ENCODE measurements at places on chromosomes 4 and X. TPM values are rescaled to one million over a fixed set of nuclear protein-coding genes. Genes with fewer than 3 reads are reported as not detected.

- no peak for DNase-seq
Observed at GRCh38 chrX:11397680-11398079, 104.5 kb downstream of the AMELX start.

- DNase-seq, result peak; percentile 45
Observed at GRCh38 chrX:44873415-44874276, 658 bp downstream of the KDM6A start.

- no peak for DNase-seq
Observed at GRCh38 chr4:147639388-147639787, 22.2 kb downstream of the TMEM184C start.

GRCh38 chrX:154308108-154308946 lies 12.7 kb downstream of the TKTL1 start:
- peak; percentile 82 for DNase-seq

GRCh38 chr4:47075262-47075661 lies 43.9 kb downstream of the GABRB1 start:
- DNase-seq, result no peak

DNA sequence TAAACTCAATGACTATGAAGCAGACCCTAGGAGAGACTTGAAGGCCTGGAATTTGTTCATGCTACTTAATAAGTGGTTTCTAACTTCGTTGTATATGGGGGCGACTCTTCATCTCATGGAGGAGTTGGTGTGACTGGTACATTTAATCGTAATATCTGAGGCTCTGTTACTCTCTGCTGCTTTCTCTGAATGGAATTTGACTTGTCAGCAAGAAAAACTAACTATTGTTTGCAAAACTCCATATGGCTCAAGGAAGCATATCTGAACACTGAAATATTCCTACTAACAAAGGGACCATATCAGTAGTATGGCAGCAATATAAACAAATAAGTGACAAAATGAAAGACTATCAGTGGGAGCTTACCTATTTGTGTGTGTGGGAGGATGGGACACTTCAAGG lies 132.0 kb upstream of the RPS6KA6 start:
- no peak for DNase-seq

GRCh38 chr4:95531141-95531540 lies 17.6 kb downstream of the UNC5C start:
- DNase-seq, result no peak

DNA sequence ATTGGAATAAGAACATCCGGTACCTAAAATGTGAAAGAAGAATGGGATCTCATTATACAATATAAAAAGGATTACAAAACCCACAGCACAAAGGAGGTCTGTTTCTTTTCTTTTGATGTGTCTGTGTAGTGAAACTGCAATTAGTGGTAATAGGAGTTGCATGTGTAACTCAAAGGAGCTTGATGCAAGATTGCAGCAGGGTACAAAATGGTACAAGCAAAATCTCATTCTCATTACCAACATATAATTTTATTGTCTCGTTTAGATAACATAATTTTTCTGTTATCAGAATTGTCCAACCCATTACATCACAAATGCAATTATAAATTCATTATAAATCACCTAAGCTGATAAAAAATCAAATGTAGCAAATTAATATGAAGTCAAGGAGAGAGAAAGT lies 47.1 kb upstream of the CCSER1 start:
- DNase-seq, result no peak

DNA sequence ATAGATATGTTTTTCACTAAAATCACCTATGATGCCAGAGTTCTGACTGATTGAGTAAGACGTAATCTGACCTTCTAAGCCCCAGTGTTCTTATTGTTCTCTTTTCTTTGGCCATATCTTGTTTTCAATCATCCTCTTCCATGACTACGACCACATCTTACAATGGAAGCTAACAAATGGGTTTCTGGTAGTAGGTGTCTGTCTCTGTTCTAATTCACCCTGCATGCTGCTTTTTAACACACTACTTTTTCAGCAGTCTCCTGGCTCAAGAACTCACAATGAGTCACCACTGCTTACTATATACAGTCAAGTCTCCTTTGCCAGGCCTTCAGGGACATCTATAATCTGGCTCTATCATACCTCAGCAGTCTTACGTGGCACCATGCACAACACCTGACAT lies 146.1 kb downstream of the NEXMIF start:
- no peak for DNase-seq

GRCh38 chrX:8969378-8969777 lies 64.5 kb downstream of the FAM9B start:
- no peak for DNase-seq

GRCh38 chrX:66632981-66633380 lies 5.9 kb downstream of the EDA2R start:
- DNase-seq, result no peak

GRCh38 chrX:107940095-107940494 lies 42.1 kb downstream of the TEX13B start:
- DNase-seq, result no peak

DNA sequence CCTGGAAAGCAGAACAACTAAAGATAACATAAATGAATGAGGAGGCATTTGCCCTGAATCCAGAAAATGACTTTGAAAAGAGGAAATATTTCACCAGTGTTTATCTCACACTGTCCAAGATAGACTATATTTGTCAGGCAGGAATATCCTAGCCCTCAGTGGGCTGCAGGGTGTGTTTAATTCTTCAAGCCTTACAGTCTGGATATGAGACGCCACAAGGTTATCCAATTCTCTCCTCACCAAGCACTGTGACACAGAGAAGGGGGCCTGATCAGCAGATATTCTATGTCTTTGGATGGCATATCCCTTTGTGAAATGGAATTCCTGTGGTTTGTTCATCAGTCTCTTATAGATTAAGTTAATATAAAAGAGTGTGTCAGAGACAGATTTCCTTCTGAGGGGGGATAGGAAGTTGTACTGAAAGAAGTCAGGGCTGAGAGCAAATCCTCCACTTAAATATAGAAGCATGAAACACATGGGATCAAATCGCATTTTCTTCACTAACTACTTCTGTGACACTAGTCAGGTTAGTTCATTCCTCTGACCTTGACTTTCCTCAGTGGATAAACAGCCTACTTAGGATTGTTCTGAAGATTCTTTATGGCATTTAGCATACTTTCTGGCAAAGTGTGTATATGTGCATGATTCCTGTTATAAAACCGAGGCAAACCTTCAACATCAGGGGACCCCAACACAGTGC lies 6.8 kb upstream of the G3BP2 start:
- no peak for DNase-seq

DNA sequence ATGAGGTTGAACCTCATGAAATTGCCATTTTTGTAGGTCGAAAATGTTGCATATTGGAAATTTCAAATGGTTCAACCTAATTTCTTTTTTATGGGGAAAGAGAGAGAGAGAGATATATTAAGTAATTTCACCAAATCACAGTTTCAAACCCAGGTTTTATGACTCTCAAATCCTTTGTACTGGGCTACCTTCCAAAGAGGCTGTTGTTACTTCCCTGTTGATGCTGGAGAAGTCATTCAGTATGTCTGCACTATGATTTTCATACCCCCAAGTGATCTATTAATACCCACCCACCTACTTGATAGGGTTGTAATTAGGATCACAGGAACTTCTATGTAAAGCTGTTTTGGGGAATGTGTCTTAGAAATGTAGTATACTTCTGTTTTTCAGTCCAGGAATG lies 109.9 kb downstream of the ZNF330 start:
- no peak for DNase-seq

DNA sequence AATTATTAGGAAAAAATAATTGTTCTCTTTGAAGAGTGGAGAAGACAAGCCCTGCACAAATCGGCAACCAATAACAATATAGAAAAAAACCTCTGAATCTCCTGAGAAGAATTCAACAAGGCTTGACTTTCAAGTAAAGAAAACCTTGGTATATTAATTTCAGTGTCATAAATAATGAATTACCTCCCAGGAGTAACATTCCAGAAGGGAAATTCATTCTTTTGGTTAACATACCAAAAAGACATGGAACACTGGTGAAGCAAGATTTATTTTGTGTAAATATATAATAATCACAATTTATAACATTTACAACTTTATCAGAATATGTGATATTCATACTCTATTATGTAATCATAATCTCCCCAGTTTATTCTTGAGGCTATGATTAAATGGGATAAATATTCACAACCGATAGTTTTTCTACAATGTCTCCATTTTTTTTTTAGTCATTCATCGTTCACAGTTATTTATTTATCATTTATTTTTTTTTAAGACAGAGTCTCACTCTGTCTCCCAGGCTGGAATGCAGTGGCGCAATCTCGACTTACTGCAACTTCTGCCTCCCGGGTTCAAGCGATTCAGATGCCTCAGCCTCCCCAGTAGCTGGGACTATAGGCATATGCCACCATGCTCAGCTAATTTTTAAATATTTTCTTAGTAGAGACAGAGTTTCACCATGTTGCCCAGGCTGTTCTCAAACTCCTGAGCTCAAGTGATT lies 53.0 kb upstream of the RPS6KA6 start:
- no peak for DNase-seq

DNA sequence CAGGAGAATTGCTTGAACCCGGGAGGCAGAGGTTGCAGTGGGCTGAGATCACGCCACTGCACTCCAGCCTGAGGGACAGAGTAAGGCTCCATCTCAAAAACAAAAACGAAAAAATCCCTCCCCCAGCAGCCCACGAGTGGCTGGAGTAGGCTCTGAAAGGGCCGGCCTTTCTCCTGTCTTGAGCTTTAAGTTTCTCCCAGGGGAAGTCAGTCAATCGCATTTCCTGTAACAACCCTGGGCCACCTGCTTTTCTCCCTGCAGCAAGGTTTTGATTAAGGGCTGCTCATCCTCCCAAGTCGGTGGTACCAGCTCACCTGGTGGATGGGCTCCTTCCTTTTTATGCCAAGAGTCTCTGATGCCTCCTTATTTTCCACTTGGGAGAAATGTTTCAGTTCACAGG lies 2.0 kb upstream of the NYX start:
- no peak for DNase-seq

DNA sequence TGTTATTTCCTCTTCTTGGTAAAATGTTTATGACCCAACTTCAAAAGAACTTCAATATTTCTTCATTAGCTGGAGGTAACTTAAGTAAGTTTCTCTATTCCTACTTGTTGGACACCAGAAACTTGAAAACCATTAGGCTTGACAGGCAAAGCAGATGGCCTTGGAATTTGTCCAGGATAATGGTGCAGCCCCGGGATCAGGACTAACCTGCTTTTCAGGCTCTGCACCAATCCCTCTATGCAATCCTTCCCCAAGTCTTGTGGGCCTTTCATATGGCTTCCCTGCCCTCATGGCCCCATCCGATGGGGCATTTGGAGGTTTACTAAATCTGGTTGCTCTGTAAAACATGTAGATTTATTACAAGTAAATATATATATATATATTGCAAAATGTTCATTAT lies 68.5 kb downstream of the SPINK2 start:
- no peak for DNase-seq

- no peak for DNase-seq
Observed at GRCh38 chrX:51853251-51853650, 40.2 kb upstream of the MAGED1 start.

- DNase-seq, result no peak
Observed at GRCh38 chr4:138307319-138307718, 65.2 kb upstream of the SLC7A11 start.

DNA sequence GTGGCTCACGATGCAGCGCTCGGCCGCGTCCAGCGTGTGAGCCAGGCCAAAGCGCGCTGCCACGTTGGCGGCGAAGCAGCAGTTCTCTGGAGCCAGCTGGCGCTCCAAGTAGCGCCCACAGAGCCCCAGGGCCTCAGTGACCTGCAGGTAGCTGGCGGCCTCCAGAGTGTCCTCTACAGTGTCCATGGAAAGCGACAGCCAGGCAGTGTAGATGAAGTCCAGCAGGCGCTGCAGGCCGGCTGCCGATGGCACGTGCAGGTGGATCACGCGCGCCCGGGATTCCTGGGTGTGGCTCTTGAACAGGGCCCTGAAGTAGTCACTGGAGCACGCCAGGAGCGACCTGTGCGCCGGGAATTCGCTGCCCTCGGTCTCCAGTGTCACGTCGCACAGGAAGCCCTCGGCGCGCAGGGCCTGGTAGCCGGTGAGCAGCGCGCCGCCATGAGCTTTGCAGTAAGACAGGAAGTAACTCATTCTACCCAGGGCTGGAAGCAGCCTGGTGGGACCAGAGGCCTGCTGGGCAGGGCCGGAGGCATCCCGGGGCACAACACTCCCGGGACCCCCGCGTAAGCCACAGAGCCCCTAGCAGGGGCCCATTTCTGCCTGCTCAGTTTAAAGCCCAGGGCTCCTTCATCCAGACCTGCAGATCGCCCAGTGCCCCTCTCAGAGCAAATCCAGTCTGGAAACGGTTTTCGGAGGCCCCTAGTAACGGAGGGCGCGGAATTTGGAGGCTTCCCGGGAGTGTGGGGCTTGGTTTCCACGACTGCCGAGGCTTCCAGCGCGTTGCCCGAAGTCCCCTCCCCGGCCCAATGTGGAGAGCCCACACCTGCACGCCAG lies 595 bp downstream of the KLHL34 start:
- no peak for DNase-seq

GRCh38 chr4:185534511-185534865 lies 819 bp downstream of the PDLIM3 start:
- DNase-seq, result no peak

- no peak for DNase-seq
Observed at GRCh38 chr4:101018836-101019235, 328.5 kb downstream of the PPP3CA start.

GRCh38 chrX:31223817-31224216 lies 152.0 kb upstream of the FTHL17 start:
- DNase-seq, result no peak

DNA sequence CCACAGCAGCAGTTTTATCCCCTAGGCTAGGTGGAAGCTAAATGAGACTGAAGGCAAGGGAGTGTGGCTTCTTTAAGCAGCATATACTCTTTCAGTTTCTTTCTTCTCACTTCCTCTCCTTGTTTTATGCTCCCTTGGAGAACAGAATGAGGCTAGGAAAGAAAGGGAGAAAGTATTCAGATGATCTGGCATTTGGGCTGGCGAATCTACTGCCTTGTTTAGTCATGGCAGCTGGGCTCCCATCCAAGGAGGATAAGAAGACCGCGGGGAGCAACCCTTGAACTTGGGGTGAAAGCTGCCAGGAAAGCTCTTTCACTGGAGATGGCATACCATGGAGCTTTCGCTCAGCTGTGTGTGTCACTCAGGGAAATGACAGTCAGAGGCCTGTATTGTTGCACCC lies 72.1 kb downstream of the ARHGEF38 start:
- no peak for DNase-seq

GRCh38 chrX:10525381-10526120 lies 94.8 kb downstream of the MID1 start:
- DNase-seq, result no peak

GRCh38 chr4:36189511-36190226 lies 54.6 kb downstream of the ARAP2 start:
- no peak for DNase-seq

- DNase-seq, result no peak
Observed at GRCh38 chr4:94455081-94455480, 3.3 kb downstream of the PDLIM5 start.

GRCh38 chr4:8643986-8644385 lies 51.4 kb downstream of the CPZ start:
- no peak for DNase-seq

SPP1 gene
- total RNA-seq, result 0.63 TPM

TEC gene
- 1.4 TPM for total RNA-seq

TMSB15A gene
- total RNA-seq, result not detected

FGA gene
- 3.3 TPM for total RNA-seq

MID2 gene
- total RNA-seq, result 10.8 TPM

S100G gene
- not detected for total RNA-seq

UCHL1 gene
- total RNA-seq, result 9.3 TPM

TBX22 gene
- not detected for total RNA-seq

PNMA5 gene
- not detected for total RNA-seq

All from activated T-cell treated with anti-CD3 and anti-CD28 coated beads, Interleukin-2, amount 50 U/mL, for 4 hours (primary cell).